Fibroblast of skin of left quadriceps (primary cell): ENCODE measurements at places on chromosomes 5 and 9.

GRCh38 chr5:106142116-106142515 is 1528.6 kb downstream of the EFNA5 start:
- no peak for DNase-seq

DNA sequence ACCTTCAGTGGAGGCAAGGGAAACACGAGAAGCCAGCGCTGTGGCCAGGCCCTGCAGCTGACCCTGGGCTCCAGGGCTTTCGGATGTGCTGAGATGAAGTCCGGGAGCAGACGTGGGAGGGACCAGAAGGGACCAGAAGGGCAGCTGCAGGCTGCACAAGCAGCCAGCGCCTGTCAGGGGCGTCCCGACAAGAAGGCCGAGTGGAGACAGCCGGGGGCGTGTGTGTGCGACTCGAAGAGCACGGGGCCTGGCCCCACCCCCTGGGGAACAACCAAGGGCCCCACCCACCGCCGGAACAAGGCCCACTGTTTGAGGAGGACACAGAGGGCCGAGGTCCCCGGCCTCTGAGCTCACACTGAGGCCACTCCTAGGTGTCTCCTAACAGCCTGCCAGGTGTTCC is 31.4 kb downstream of the SLC12A7 start:
- DNase-seq: no peak

GRCh38 chr9:13358128-13358527 is 78.6 kb upstream of the MPDZ start:
- peak; percentile 87 for DNase-seq

- DNase-seq: no peak
Measured at GRCh38 chr9:87699835-87700234, 26.1 kb upstream of the CTSL start.

DNA sequence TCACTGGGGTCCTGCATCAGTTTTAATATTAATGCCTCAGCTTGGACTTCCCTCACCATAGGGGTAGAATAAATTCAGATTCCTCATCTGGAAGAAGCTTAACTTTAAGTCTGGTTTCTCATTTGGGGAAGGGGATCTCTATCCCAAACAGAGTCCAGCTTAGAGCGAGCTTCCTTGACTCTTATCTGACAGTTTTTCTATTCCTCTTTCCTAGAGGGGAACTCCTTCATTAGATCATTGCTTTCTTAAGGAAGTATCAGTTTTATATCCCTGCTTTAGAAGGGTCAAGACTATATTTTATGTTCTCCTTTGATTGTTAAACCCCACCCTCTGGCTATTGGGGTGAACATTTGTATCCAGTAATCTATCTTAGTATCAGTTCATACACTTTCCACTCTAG is 24.2 kb upstream of the CDC42SE2 start:
- DNase-seq: no peak

GRCh38 chr9:89446961-89447310 is 51.0 kb downstream of the SEMA4D start:
- no peak for DNase-seq

DNA sequence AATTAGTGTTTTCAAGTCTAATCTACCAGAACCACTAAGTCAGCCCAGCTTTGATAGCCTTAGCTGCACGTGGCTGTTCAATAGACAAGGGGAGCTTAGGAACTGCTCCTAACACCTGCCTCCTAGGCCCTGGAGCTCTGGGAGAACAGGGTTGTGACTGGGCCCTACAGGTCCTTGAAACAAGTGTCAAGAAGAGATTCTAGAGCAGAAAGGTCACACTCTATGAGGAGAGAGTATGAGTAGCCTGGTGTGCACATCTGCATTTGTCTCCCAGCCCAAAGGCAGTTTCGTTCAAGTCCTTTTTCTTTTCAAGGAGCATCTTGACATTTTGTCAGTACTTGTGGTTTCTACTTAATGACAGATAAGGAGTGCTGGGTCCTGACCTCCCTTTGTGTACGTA is 206.1 kb downstream of the PRELID2 start:
- DNase-seq: no peak

DNA sequence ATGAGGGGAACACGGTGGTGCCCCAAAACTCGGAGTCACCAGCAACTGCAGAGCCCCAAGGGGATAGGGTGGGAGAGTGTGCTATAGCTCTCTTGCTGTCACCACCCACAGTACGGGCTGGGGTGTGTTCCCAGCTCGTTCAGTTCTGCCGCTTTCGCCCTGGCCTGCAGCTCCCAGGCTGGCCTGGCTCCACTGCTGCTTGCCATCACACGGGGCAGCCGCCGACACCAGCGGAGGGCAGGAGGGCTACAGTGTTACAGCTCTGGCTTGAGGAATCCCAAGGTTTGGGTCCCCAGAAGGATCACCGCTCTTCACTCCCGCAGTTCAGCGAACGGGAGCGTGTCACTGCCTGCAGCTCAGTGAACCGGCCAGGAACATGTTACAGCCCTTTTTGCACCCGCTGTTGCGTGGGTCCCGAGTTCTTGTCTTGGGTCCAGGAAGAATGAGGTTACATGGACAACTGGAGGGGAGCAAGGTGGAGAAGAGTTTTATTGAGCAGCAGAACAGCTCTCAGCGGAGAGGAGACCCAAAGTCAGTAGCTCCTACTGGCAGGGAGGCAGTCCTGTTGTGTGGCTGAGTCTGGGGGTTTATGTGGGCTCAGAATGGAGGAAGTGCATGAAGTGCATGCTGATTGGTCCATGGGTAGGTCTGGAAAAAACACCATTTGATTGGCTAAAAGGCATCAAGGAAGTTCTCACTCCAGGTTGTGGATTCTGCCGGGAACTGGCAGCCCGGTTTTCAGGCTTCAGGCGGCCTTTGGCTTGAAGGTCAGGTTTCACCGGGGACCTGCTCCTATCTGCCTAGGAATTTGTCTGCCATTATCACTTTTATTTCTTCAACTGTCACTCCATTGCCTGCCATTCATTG is 113.4 kb downstream of the EHMT1 start:
- no peak for DNase-seq

- no peak for DNase-seq
Measured at GRCh38 chr5:116315531-116315930, 230.7 kb downstream of the COMMD10 start.

- DNase-seq: no peak
Measured at GRCh38 chr5:132753135-132753987, 6.1 kb downstream of the CCNI2 start.

DNA sequence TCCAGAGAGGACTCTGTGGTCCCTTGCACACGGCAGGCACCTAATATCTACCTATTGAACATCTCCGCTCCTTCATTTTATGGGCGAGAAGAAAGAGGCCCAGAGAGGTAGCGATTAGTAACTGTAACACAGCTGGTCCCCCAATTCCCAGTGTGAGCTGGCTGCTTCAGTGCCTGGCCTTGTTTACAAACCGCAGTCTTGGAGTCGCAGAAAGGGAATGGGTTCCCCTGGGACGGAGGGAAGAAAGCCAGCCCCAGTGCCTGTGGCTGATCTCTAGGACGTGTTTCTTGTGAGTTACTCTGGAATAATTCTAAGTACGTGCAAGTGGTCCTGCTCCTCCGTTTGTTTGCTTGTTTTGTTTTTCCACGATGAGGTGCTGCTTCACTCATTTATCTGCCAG is 52.0 kb downstream of the CFAP77 start:
- DNase-seq: no peak

DNA sequence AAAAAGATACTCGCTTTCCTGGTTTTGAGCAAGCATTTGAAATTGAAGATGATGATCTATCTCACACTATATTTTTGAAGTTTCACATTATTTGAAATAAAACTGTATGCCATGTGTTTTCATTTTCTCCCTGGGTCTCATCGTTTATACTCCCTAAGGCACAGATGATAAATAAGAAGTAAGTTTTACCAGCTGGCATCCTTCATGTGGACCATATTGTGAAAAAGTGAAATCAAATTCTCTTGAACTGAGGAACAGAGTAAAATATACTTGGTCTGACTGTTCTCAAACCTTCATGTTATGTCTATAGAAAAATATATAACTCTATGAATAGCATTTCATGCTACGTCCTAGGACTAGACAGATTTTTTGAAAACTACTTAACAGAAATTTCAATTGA is 1600.9 kb upstream of the C9orf72 start:
- DNase-seq: no peak

DNA sequence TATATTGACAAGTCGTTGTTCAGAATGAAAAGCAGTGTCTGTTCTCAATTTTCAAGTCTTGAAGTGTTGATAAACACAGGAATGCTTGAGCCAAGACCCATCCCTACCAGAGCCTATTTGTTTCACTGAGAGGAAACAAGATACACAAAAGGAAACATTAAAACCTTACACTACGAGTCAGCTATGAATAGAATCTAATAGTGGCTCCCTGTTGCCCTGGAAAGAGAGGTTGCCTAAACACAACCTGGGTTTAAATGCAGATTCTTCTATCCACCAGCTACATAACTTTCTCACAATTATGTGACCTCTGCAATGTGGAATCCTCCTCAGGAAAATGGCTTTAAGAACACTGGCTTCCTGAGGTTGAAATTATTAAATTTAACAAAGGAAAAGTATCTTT is 29.1 kb upstream of the BNC2 start:
- DNase-seq: no peak

DNA sequence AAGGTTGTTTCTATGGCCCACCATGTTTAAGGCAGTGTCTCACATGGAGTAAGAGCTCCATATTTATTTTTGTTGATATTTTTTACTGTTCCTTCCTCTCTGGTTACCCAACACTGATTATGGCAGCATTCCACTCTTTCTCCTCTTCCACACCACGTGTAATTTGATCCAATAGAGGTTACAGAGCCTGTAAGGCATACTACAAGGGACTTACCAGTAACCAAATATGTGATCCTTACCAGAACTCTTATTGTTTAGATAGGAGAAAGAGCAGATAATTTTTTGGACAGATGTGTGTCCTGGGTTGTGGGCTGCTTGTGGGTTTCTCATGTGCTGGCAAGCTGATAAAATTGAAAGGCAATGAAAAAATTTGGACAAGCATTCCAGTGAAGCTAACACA is 261.3 kb downstream of the TMEM167A start:
- no peak for DNase-seq
